NCI-H2081 (cell line): ENCODE measurements at places on chromosomes 12 and 14.

DNA sequence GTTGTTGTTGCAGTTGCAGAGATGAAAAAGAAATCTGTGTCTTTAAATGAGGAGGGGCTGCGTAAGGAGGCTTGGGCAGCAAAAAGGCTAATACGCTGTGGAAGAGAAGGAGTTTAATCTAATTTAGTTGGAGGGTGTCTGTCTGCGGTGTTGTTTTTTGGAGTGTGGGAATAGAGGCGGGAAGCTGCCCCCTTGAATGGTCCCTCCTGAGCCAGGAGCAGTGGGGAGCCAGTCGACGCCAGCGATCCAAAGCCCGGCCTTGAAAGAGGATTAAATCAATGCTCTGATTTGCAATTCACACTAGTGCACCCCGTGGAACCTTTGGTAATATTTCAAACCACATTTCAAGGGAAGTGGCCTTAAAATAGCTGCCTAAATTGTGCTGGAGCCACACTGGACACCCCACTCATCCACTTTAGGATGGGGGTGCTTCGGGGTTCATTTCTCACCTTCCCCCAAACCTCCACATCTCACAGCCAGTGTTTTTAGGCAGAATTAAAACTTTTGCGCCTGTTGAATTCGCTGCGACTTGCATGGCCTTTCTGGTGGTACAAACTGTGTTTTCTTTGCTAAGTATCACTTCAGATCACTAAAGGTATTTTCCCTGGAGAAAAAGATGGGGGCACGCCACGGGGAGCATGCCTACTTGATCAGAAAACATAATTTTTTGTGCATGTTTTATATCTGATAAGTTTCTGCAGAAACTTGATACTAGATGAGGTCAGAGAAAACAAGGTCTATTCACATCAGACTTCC, 4.1 kb upstream of the FZD10 start:
- no peak for DNase-seq

DNA sequence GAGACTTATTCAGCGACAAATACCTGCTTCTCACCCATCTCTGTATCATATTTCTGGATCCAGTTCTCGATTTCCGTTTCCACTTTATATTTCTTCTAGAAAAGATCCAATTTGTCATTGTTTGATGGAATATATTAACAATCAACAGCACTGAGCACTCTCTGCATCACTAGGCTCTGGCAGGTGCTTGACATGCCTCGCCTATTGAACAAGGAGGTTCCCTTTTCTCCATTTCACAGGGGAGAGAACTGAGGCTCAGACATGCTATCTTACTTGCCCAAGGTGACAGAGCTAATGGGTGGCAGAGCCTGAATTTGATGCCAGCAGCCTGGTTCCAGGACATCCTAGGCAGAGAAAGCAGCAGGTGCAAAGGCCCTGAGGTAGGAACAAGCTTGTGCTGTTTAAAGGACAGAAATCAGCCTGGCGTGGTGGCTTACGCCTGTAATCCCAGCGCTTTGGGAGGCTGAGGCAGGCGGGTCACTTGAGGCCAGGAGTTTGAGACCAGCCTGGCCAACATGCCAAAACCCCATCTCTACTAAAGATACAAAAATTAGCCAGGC, 12.1 kb downstream of the RITA1 start:
- DNase-seq, result no peak

DNA sequence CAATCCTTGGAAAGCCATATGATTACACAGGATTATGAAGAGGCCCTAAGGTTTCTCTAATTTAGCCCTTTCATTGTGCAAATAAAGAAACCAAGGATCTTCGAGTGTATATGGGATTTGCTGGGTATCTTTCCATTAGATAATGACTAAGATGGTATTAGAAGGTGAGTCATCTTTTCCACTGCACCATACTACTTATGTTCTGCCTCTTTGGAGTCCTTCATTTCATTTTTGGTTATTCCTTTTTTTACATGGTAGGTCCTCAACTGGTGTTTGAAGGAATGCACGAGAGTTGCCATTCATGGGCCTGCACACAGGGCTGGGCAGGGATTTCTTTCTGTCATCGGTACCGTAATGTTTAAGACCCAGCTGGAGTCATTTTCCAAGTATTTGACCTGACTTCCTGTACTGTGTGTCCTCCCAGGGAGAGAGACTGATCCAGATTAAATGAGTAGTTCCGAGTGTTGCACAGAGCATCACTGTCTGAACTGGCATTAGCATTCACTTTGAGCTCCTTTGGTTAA, 85.7 kb downstream of the BORCS5 start:
- DNase-seq, result no peak

- no peak for DNase-seq
Measured at GRCh38 chr12:106296179-106296877, 6.2 kb upstream of the TCP11L2 start.

GRCh38 chr12:65817866-65818265, 6.4 kb upstream of the HMGA2 start:
- DNase-seq, result no peak

GRCh38 chr12:53320352-53321195, 836 bp downstream of the AAAS start:
- no peak for DNase-seq

DNA sequence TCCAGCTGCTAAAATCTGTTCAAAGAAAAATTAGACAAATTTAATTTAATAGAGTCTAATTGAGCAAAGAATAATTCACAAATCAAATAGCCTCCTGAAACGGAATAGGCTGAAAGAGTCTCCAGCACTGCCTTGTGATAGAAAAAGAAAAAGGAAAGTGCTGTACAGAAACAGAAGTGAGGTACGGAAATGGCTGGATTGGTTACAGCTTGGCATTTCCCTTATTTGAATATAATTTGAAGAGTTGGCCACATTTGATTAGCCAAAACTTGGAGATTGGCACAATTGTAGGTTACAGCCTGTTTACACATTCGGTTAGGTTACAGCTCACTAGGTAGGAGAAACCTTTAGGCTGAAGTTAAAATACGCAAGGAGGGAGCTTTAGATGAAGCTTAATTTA, 24.8 kb upstream of the PCED1B start:
- no peak for DNase-seq
